ENCODE measurements at places on chromosomes 7 and 10.
A peak's percentile ranks its signal among the peaks of the same experiment; 100 is the strongest.

DNA sequence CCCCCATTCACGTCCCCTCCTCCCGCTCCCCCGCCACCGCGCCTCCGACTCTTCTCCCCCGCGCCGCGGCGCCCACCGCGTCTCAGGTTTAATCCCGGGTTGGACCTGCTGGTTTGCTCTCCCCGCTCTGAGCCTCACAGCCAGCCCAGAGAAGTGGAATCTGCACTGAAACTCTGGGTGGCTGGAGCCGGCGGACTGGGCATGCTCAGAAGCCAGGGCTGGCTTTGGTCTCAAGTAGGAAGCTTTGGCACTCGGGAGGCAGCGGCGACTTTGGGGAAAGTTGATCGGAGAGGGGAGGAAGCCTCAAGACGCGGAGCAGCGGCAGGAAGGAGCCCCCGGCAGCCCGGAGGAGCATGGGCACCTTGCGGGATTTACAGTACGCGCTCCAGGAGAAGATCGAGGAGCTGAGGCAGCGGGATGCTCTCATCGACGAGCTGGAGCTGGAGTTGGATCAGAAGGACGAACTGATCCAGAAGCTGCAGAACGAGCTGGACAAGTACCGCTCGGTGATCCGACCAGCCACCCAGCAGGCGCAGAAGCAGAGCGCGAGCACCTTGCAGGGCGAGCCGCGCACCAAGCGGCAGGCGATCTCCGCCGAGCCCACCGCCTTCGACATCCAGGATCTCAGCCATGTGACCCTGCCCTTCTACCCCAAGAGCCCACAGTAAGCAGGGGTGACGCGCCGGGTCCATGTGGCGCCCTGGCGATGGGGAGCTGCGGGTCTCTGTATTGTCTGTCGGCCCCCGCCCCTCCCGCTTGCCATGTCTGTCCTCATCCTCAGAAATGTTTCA is at the start of gene PRKG1:
TSS of gene PRKG1 (plus strand) at position 250 of the 791 bp plus-strand sequence.
- DNase-seq: peak; percentile 69
- peak within 1 kb of the TSS; percentile 56 for H3K4me3 ChIP-seq
- H3K4me1 ChIP-seq: no peaks in the 10 kb centered on the region
- no peaks in the 10 kb centered on the region for H3K27me3 ChIP-seq

DNA sequence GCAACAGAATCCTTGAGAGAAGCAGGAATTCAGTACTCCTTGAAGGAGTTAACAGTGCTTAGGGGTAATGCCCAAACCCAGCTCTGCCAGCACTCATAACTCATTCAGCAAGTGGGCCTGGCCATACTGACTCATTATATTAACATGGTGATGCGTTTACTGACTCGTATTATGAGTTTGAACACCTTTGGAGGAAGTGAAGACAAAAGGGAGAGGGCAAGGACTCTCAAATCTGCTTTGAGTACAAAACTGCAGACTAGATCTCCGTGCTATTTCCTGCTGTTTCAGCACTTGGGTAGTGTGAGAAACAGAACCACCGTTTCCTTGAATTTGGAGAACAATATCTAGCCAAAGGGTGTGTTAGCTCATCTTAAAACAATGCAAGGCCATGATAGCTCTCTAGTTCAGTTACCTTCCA is 30.8 kb downstream of the SLC16A9 start:
- DNase-seq: no peak
- H3K4me1 ChIP-seq: no peaks in the 10 kb centered on the region
- no peak overlapping the region for H3K27ac ChIP-seq
- H3K4me3 ChIP-seq: no peak overlapping the region
- H3K36me3 ChIP-seq: no peaks in the 10 kb centered on the region

DNA sequence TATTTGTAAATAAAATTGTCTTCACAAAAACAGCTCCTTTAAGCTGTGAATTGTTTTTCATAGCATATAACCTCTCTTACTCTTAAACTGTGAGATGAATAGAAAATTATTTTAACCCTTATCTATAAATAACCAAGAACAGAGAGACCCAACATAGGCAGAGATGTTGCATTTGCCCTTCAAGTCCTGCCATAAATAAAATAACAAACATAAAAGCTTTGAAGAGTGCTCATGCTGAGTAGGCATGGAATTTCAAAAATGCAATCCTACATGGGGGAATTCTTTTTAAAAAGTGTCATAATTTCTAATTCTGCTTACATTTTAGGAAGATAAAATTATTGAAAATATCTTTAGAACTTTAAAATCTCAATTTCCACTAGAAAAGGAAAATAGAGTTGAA is 124.1 kb upstream of the FERD3L start:
- H3K36me3 ChIP-seq: no peaks in the 10 kb centered on the region
- H3K27ac ChIP-seq: no peak overlapping the region
- DNase-seq: no peak
- no peak overlapping the region for H3K4me3 ChIP-seq
- H3K27me3 ChIP-seq: no peaks in the 10 kb centered on the region

- H3K27me3 ChIP-seq: no peaks in the 10 kb centered on the region
- no peak for DNase-seq
- H3K36me3 ChIP-seq: no peaks in the 10 kb centered on the region
- no peaks in the 10 kb centered on the region for H3K4me1 ChIP-seq
- H3K27ac ChIP-seq: no peak overlapping the region
Measured at GRCh38 chr10:94238006-94238617, 124.6 kb downstream of the NOC3L start.

- no peak overlapping the region for H3K4me3 ChIP-seq
- H3K4me1 ChIP-seq: no peaks in the 10 kb centered on the region
- no peaks in the 10 kb centered on the region for H3K36me3 ChIP-seq
- DNase-seq: no peak
- H3K27ac ChIP-seq: no peak overlapping the region
- H3K27me3 ChIP-seq: no peaks in the 10 kb centered on the region
Measured at GRCh38 chr10:127146661-127147060, 49.7 kb downstream of the INSYN2A start.

- peaks cover 3% of the 10 kb centered on the region for H3K4me1 ChIP-seq
- no peak for DNase-seq
- no peak overlapping the region for H3K27ac ChIP-seq
Measured at GRCh38 chr7:42689626-42690025, 222.2 kb downstream of the C7orf25 start.

DNA sequence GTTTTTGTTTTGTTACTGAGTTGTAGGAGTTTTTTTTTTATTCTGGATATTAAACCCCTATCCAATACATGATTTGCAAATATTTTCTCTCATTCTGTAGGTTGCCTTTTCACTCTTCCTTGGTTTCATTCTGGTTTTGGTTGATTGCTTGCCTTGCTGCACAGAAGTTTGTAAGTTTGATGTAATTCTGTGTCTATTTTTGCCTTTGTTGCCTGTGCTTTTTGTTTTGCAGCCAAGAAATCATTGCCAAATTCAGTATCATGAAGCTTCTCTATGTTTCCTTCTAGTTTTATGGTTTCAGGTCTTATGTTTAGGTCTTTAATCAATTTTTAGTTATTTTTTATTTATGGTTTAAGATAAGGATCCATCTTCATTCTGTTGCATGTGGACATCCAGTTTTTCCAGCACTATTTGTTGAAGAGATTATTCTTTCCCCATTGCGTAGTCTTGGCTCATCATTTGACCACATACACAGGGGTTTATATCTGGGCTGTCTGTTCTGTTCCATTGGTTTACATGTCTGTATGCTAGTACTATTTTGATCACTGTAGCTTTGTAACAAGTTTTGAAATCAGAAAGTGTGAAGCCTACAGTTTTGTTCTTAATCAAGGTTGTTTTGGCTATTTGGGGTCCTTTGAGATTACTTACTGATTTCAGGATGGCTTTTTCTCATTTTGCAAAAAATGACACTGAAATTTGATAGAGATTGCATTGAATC is 26.4 kb downstream of the BMPR1A start:
- no peak overlapping the region for H3K27ac ChIP-seq
- no peak for DNase-seq
- no peaks in the 10 kb centered on the region for H3K36me3 ChIP-seq
- H3K27me3 ChIP-seq: no peaks in the 10 kb centered on the region
- peaks cover 7% of the 10 kb centered on the region for H3K4me1 ChIP-seq

GRCh38 chr10:88227342-88228018 is 355.6 kb downstream of the RNLS start:
- no peak overlapping the region for H3K4me3 ChIP-seq
- H3K4me1 ChIP-seq: peaks cover 10% of the 10 kb centered on the region
- no peak overlapping the region for H3K27ac ChIP-seq
- no peaks in the 10 kb centered on the region for H3K27me3 ChIP-seq
- H3K36me3 ChIP-seq: no peaks in the 10 kb centered on the region
- no peak for DNase-seq

- H3K4me1 ChIP-seq: no peaks in the 10 kb centered on the region
- H3K4me3 ChIP-seq: no peak overlapping the region
- no peak overlapping the region for H3K27ac ChIP-seq
- DNase-seq: no peak
- no peaks in the 10 kb centered on the region for H3K36me3 ChIP-seq
- no peaks in the 10 kb centered on the region for H3K27me3 ChIP-seq
Measured at GRCh38 chr10:11159543-11160215, 142.0 kb downstream of the CELF2 start.

DNA sequence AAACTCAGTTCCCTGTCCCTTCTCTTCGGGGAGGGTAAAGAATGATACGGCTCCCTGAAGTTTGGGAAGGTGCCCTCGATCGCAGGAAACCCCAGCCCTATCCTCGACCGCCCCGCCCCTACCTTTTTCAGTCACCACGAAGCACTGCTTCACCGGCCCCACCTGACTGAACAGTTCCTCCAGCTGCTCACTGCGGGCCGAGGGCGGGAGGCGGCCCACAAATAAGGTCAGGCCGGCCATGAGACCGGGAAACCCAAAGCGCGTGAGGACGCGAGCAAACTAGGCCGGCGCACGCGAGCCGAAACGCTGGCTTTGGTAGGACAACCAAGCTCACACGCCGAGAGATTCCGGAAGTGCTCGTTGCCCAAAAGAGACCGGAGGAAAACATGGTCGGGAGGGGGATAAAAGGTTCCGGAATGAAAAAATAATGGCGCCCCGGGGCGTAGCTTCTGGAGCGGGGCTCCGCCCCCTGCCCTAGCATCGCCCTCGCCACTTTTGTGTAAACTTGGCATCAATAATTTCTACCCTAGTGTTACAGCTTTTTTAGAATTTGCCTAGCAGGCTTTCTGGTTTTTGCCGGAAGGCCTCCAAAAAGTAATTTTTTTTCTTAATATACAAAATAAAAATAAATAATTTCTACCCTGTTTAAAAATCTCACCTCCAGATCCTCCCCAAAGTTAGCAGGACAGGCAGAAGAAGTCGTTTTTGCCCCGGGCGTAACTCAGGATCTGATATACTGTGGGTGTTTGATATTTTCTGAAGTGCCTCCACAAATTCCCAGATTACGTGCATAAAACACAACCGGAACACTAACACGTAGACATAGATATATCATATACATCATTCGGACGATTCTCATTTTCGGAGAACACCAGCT is at the start of gene RBM28:
TSS of gene RBM28 (minus strand) at position 355 of the 877 bp plus-strand sequence. CDS start at position 240, 115 bp downstream.
- H3K27ac ChIP-seq: peak within 1 kb of the TSS; percentile 76
- peak within 1 kb of the TSS; percentile 74 for H3K4me3 ChIP-seq
- H3K27me3 ChIP-seq: no peaks in the 10 kb centered on the region
- H3K4me1 ChIP-seq: peaks cover 12% of the 10 kb centered on the region
- H3K36me3 ChIP-seq: no peaks in the 10 kb centered on the region

DNA sequence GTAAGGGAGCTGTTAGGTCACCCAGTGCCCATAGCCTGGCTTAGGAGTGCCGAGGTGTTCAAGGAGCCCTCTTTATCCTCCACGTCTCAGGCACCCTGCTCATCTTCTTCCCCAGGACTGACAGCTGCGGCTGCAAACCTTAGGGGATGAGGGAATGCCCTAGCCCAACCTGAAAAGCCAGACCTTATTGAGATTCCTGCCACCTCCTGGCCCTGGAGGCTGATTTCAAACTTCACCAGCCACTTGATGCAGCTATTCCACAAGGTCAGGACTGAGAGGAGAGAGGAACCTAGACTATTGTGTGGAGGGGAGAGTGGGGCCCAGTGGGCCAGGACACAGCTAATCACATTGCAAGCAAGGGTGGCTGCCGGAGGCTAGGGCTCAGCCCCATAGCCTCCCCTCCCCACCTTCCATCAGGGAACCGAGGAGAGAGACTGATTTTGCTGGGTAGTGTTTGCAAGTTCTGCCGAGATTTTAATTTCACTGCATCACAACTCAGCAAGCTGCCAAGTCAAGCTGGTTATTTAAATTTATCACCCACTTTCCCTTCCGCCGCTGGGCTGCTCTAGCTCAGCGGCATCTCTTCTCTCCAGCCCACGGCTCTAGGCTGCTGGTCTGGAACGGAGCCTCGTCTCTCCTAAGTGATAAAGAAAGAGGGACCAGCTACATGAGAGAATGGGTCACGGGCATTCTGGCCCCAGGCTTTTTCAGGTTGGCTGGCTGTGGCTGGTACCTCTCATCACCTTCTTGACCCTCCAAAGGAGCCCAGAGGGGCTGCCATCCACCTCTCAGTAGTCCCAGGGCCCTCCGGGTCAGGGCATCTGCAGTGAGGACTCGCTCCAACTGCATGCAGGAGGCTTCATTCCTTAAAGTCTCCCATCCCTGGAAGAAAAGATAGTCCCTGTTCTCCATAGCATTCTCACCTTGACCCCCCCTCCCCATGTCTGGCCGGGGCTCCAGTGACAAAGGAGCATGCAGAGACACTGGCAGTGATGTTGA is 66.7 kb downstream of the PAX2 start:
- H3K27me3 ChIP-seq: no peaks in the 10 kb centered on the region
- no peaks in the 10 kb centered on the region for H3K36me3 ChIP-seq
- no peak for DNase-seq
- H3K4me3 ChIP-seq: no peak overlapping the region
- peaks cover 8% of the 10 kb centered on the region for H3K4me1 ChIP-seq
- no peak overlapping the region for H3K27ac ChIP-seq

- DNase-seq: no peak
- H3K36me3 ChIP-seq: no peaks in the 10 kb centered on the region
- H3K27ac ChIP-seq: no peak overlapping the region
- H3K27me3 ChIP-seq: no peaks in the 10 kb centered on the region
- H3K4me1 ChIP-seq: no peaks in the 10 kb centered on the region
- H3K4me3 ChIP-seq: no peak overlapping the region
Measured at GRCh38 chr7:151181011-151181431, 6.0 kb downstream of the ASB10 start.

DNA sequence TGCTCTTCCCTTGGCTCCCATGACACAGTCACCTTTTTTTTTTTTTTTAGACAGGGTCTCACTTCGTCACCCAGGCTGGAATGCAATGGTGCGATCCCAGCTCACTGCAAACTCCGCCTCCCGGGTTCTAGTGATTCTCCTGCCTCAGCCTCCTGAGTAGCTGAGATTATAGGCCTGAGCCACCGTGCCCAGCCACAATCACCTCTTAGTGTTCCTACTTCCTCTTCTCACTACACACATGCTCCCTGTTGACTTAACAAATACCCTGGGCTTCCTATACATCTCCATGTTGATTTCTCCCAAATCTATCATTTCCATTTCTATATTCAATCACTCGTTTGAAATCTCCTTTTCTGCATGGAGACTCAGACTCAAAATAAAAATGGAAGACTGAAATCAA is 91.7 kb downstream of the CUBN start:
- H3K27me3 ChIP-seq: no peaks in the 10 kb centered on the region
- H3K27ac ChIP-seq: no peak overlapping the region
- H3K4me1 ChIP-seq: no peaks in the 10 kb centered on the region
- H3K36me3 ChIP-seq: no peaks in the 10 kb centered on the region
- no peak overlapping the region for H3K4me3 ChIP-seq
